ENCODE measurements at places on chromosomes 6 and 20.

DNA sequence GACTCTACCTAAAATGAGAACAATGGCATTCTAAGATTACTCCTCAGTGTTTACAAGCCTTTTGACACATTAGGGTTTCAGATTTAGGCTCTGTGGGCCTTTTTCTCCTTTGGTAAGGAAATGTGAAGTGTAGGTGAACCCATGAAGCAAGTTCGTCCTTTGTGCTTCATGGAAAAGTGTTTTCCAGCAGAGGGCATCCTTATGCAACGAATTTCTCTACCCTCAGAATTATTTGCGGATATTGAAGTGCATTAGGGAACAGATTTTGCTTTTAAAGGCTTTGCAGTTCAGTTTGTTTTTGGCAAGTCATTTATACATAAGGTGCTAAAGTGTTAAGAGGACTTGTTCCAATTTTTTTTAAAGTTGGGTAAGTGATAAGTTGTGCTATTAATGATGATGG lies 55.7 kb upstream of the FERMT1 start:
- DNase-seq = no peak

GRCh38 chr20:12827816-12828385 lies 180.9 kb upstream of the SPTLC3 start:
- no peak for DNase-seq

- peak; percentile 15 for DNase-seq
Measured at GRCh38 chr20:35690265-35690664, 8.9 kb downstream of the NFS1 start.

DNA sequence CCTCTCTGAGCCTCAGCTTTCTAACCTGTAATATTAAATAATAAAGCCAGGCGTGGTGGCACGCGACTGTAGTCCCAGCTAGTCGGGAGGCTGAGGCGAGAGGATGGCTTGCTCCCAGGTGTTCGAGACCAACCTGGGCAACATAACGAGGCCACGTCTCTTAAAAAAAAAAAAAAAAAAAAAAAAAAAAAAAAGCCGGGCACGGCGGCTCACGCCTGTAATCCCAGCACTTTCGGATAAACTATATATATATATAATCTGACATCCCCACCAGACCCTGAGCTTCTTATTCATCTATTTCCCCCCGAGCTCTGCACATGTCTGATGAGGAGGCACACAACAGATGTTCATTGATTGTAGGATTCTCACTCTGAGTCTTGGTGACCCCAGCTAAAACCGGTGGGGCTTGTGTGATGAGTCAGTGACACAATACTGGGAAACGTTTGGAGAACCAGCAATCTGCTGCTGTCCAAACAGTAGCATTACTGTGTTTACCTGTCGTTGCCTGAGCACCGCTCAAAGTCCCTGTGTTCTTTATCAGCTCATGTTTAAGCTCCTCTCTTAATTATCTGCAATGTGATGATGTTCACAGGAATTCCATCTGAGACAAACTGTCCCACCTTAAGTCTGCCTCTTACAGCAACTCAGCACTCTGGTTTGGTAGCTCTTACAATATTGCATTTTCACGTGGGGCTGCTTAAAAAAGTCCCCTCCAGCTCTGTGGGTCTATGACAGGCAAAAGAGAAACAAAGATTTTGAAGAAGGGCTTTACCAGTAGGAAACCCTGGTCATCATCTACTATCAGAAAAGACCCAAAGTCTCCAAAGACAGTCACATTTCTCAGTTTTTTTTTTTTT lies 1.0 kb upstream of the SPATA2 start:
- no peak for DNase-seq

GRCh38 chr20:21134883-21135493 lies 9.1 kb downstream of the KIZ start:
- DNase-seq = no peak

GRCh38 chr6:36135053-36135731 lies 4.9 kb downstream of the MAPK13 start:
- peak; percentile 56 for DNase-seq

DNA sequence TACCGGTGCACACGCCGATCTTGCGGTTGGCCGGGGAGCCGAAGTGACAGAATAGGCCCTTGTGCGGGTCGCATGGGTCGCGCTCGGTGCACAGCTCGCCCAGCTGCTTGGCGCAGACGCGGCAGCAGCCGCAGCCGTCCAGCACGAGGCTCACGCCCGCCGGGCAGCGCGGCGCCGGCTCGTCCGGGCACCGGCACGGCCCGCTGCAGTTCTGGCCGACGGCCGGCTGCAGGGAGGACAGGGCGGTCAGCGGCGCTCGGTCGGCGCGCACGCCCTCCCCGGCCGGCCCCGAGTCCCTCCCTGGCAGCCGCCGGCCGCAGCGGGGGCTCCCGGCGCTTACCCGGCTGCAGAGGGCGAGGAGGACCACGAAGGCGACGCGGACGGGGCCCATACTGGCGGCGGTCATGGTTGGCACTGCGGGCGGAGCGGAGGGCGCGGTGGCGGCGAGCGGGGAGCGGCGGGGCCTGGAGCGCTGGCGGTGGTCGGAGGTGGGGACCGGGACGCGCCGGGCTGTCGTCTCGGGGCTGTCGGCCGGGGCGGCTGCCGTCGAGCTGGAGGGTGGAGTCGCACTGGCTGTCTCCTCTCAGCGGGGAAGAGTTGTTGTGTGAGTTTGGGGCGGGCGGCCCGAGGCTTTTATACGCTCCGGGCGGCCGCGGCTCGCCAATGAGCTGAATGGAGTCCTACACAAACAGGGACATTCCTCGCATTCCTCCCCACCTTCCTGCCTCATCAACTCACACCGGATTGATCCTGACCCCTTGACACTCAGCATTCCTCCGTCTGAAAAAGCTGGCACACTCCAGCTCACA lies at the start of gene CCN2:
CCN2 (minus strand) TSS at position 606 of the 809 bp plus-strand sequence; CDS start at position 406, 200 bp downstream.
- DNase-seq = peak; percentile 93

- no peak for DNase-seq
Measured at GRCh38 chr6:28618898-28619555, 93.3 kb downstream of the GPX5 start.

- DNase-seq = no peak
Measured at GRCh38 chr6:157063176-157063905, 260.0 kb downstream of the TMEM242 start.

DNA sequence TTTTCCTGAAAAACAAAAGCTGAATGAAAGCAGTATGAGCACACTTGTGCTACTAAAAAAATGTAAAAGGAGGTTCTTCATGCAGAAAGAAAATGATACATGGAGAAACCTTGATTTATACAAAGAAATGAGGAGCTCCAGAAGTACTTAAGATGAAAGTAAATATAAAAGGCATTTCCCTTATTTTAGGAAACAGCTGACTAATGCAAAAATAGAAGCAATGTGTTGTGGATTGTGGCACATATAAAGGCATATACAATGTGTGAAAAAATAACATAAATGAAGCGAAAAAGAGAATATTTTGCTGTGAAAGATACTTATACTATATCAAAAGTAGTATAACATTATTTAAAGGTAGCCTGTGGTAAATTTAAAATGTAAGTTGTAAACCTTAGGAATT lies 41.2 kb upstream of the PHIP start:
- DNase-seq = no peak

DNA sequence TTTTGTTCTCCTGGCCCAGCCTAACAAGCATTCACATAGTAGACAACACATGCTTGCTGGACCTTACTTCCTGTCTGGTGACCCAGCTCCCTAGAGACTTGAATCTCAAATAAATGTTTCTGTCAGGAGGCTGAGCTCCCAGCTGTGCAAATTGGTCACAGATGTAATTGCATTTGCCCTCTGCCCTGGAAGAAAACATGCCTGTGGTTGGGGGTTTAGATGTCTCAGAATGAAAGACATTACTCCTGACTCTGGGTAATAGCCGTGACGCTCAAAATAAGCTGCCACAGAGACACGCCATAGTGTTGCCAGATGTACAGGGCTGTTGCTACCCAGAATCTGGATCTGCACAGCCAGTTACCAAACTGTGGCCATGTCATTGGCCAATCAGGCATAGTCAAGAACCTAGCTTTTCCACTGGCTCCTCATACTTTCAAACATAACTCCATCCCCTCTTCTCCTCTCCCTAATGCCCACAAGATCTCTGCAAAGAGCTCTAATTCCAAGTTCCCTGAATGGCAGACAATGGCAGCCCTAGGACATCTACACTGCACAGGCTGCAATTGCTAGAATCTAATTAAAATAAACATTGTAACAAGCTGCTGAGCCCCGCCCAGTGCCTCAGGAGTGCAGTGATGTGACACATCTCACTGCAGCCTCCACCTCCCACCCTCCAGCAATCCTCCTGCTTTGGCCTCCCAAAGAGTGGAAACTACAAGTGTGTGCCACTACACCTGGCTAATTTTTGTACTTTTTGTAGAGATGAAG lies 32.8 kb upstream of the GMPR start:
- DNase-seq = no peak

- DNase-seq = no peak
Measured at GRCh38 chr6:11346516-11346915, 114.0 kb upstream of the NEDD9 start.

- no peak for DNase-seq
Measured at GRCh38 chr6:99745651-99746050, 139.0 kb downstream of the PRDM13 start.

- no peak for DNase-seq
Measured at GRCh38 chr6:39452306-39453145, 130.0 kb upstream of the KCNK16 start.

- DNase-seq = no peak
Measured at GRCh38 chr6:17798477-17799154, 91.9 kb upstream of the NUP153 start.

GRCh38 chr20:20888266-20888656 lies 175.8 kb upstream of the RALGAPA2 start:
- DNase-seq = no peak

DNA sequence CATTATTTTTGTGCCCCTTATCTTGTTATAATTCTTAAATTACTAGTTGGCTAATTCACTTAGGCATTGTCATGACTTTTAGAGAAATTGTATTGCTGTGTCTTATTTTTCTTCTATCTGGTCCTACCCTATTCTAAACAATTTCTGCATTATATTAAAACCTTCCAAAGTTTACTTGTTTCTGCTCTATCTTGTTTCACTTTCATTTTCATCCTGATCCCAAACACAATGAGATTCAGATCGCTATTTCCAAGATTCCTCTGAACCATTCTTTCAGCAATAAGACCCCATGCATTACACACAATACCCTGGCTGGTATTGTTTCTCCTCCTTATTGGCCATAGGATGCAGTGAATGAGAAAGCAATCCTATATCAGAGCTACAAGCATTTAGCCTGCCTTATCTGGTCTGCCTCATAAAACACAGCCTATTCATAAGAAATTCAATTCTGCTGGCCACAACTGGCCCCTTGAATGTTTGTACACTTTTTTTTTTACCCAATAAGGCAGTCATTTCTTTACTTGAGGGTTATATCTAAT lies 69.9 kb upstream of the POU3F2 start:
- DNase-seq = no peak

GRCh38 chr6:56040223-56040622 lies 164.8 kb upstream of the BMP5 start:
- no peak for DNase-seq

DNA sequence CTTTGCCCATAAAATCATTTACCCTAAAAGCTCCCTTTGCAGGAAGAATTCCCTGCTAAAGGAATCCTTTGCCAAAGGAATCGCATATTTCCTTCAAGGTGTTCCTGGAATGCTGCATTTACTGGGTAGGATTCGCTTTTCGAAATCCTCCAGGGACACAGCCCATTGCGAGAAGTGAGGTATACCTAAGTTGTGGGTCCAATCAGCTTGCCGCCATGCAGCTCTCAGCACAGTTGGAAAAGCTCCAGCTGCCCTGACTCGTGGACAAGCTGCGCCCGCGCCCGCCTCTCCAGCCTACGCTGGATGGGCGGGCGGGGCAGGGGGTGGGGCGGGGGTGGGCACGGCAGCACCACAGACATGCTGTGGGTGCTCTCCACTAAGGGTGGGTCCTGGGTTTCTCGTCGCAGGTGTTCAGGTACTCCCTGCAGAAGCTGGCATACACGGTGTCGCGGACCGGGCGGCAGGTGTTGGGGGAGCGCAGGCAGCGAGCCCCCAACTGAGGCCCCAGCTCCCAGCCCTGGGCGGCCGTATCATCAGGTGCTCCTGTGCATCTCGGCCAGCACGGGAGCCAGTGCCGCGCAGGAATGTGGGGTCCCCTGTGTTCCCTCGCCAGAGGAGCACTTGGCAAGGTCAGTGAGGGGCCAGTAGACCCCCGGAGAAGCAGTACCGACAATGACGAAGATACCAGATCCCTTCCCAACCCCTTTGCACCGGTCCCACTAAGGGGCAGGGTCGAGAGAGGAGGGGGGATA lies 1.4 kb downstream of the NNAT start:
- no peak for DNase-seq

- DNase-seq = no peak
Measured at GRCh38 chr6:13696226-13696625, 15.4 kb downstream of the RANBP9 start.

GRCh38 chr6:112233847-112234246 lies 20.5 kb downstream of the LAMA4 start:
- no peak for DNase-seq

- DNase-seq = no peak
Measured at GRCh38 chr20:64023361-64024140, 12.4 kb upstream of the C20orf204 start.

DNA sequence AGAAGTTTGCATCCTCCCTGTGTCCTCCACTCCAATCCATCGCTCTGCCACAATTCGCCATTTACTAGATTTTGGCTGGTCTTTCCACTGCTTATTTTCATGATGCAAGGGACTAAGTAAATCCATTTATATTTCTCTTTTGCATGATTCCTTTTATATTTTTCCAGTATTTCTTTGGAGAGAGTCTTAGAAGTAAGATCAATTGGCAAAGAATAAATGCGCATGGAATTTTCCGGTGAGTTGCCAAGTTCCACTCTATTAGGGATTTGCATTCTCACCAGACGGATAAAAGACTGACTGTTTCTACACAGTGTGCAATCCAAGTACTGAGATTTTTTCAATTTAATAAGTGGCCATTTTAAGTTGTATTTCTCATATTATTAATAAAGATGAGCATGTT lies 91.7 kb upstream of the PHACTR3 start:
- no peak for DNase-seq

DNA sequence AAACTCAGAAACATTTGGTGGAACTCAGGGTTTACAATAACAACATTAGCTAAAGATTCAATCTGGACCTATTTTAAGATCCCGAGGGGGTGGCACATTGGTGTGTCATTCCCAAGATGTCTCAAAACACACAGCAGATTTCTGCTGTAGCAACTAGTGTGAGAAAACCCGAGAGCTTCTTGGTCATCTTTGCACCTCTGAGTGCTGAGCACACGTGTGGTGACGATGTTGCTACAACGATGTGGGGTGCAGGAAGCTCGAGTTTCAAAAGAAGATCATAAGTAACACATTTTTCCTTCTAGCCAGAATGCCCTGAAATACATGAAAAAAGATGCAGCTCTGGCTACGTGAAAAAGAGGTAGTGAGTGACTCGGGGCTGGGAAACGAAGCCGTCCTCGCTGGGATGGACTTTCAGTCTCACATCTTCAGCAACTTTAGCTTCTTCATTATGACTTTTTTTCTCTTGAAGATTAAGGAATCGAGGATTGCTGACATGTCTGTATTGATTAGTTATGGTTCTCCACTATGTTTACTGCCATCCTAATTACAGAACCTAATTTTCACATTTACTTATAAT lies 1.5 kb downstream of the RAMACL start:
- no peak for DNase-seq

All from suprapubic skin (tissue), 4 donors.